ENCODE measurements at places on chromosomes 4 and X.

DNA sequence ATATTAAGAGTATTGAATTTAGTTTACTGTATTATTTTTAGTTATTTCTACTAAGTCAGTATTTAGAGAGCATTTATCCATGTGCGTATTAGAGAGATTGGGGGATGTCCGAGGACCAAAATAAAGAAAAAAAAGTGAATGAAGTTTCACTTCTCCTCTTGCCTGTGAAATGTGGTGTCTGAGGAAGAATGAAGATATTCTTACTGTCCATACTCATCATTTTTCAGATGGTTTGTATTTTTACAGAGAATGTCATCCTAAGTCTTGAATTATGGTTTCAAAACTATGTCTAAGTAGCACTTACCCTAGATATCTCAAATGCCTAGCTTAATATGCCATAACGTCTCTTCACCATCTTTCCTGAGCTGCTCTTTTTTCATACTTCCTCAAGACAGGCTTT is 854.3 kb downstream of the C4orf33 start:
- no peaks in the 10 kb centered on the region for H3K36me3 ChIP-seq
- no peak overlapping the region for H3K4me3 ChIP-seq
- H3K4me1 ChIP-seq = no peaks in the 10 kb centered on the region

DNA sequence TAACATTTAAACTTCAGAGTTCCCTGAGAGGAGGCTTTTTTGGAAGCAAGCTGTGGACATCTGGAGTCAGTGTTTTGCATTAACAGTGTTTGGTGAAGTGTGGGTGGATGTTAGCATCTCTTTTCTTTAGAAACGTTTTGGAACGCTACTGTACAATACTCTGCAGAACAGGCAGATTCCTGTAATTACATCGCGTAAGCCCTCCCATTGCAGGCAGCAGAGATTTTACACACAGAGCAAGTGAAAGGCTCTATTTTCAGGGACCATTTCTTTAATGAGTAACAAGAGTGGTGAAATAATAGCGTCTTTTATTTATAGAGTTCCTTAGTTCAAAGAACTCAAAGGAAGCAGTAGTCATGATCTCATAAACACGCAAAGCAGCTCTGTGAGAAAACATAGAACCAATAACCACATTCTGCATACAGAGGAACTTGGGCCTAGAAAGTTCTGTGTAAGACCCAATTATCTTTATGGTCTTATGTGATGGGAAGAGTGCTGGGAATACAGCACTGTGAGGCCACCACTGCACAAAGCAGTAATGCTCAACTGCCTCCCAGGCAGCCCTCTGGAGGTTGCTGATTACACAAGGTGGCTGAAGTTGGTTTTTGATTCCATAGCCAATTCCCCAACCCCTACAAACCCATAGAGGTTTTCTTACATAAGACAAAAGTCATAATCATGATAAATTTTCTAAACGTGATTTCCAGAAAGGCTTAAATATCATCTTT is 298.7 kb upstream of the EPHA5 start:
- no peaks in the 10 kb centered on the region for H3K36me3 ChIP-seq
- no peaks in the 10 kb centered on the region for H3K27me3 ChIP-seq
- no peak overlapping the region for H3K27ac ChIP-seq

- DNase-seq = peak; percentile 33
- H3K27ac ChIP-seq = no peak overlapping the region
- no peaks in the 10 kb centered on the region for H3K27me3 ChIP-seq
- no peaks in the 10 kb centered on the region for H3K36me3 ChIP-seq
- peak overlapping the region; percentile 92 for H3K4me3 ChIP-seq
- H3K4me1 ChIP-seq = peaks cover 30% of the 10 kb centered on the region
These were observed 2.7 kb downstream of the FAT4 start for GRCh38 chr4:125317525-125317877.

GRCh38 chr4:166309286-166309685 is 436.2 kb downstream of the TLL1 start:
- H3K4me3 ChIP-seq = no peak overlapping the region
- H3K4me1 ChIP-seq = no peaks in the 10 kb centered on the region
- H3K36me3 ChIP-seq = no peaks in the 10 kb centered on the region
- peak; percentile 41 for DNase-seq

DNA sequence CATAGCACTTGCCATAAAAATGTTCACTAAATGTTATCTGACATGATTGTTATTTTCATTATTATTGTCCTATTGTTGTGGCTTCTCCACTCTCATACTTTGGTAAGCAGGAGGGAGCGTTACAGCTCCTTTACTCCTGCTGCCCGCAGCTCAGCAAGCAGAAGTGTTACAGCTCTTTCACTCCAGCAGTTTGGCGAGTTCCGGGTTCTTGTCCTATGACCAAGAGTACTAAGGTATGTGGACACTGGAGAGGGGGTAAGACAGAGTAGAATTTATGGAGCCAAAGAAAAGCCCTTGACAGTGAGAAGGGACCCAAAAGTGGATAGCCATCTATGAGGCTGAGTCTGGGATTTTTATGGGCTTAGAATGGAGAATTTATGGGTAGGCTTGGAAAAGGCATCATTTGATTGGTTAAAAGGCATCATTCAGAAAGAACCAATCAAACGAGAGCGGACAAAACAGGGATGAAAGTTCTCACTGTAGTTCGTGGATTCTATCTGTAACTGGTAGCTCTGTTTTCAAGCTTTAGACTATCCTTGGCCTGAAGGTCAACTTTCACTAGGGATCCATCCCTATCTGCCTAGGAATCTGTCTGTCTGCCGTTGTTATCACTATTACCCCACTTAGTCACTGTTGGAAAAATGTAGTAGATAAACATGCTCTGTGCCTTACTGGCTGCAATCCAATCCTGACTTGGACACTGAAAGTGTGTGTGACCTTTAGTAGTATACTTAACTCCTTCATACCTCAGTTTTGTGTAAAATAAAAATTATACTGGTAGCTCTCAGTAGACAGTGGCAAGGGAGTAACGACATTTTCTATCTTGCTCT is 545.6 kb upstream of the LCORL start:
- no peaks in the 10 kb centered on the region for H3K36me3 ChIP-seq
- no peak overlapping the region for H3K27ac ChIP-seq
- no peak for DNase-seq
